ENCODE measurements at places on chromosomes 5 and 9.

DNA sequence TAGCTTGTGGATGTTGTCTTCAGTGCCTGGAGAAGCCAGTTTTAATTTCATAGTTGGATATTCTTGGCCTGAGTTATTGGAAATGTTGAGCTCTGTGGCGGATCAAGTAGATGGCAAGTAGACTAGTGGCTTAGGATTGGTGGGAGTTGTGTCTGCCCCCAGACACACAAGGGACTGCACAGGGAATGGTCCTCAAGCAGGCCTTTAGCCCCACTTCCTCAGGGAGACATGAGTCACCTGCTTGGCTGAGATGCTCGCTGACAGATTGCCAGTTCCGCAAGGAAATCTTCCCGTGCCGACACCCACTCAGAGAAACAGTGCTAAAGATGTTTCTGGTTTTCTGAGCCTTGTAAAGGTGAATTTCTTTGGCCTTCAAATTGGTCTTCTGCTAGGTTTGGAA lies 18.8 kb upstream of the CATSPER3 start:
- no peak for DNase-seq

GRCh38 chr9:78041971-78042370 lies 10.4 kb upstream of the GNAQ start:
- DNase-seq: no peak

DNA sequence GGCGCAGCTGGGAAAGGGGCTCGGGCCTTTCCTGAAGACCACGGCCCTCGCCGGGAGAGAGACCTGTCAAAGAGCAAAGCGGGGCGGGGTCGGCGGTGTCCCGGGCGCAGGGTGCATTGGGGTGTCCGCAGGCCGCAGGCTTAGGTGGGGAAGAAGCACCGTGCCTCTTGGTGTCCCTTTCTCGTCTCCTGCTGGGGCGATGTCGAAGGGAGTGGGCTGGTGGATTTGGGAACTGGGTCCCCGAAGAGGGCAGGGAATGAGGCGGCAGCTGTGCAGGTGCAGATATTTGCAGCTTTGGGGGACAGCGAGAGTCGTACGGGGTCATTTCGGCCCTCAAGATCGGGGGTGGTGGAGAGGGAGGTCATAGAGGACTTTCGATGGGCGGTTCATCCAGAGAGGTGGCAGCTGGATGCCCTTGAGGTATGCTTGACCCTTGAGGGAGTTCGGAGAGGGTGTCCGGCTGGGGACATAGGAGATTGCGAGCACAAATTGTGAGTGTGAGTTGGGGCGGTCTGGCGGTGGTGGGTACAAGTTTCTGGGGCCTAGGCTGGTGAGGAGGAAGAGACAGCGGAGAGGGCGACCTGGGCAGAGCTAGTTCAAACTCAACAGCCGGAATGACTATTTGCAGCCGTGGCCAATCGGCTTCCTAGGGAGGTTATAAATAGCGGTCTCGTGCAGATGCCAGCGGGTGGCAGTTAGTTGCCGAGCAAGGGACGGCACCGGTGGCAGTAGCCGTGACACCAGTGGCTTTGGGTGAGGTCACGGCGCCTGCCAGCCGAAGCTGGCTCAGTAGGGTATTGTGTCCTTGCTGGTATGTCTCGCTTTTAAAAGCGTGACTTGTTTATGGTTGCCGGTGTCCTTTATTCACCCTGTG lies 601 bp downstream of the NNT start:
- DNase-seq: peak; percentile 89

DNA sequence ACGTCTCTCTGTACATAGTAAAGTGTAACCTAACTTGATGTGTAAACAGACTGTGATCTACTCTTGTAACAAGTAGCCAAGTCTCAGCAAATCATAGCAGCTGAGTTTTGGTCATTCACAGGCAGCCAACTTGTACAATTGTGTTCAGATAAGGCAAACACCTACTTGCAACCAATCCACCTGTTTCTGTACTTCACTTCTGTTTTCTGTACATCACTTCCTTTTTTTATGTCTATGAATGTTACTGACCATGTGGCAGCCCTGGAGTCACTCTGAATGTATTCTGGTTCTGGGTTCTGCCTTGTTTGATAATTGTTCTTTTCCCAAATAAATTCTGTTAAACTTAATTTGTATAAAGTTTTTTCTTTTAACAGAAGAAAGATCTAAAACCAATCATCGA lies 26.0 kb downstream of the RLN2 start:
- no peak for DNase-seq

DNA sequence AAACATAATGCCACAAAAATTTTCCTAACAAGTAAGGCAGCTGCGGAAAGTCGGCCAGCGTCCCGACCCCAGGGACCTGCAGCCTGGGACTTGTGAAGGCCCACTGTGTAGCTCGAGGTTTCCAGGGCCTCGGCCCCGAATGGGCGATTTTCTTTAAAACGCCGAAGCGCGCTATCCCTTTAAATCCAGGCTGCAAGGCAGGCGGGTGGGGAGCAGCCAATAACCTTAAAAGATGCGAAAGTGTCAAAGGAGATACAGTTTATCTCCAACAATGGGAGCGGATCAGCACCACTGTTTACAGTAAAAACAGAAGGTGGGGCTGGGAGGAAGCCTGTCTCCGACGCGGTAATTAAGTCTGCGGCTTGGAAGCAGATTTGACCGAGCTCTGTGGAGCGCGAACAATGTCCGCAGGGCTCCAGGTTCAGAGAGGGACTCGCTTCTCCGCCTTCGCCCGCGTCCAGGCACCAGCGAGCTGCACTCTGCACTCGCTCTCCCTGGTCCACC lies 1.7 kb upstream of the ZSWIM6 start:
- peak; percentile 54 for DNase-seq

DNA sequence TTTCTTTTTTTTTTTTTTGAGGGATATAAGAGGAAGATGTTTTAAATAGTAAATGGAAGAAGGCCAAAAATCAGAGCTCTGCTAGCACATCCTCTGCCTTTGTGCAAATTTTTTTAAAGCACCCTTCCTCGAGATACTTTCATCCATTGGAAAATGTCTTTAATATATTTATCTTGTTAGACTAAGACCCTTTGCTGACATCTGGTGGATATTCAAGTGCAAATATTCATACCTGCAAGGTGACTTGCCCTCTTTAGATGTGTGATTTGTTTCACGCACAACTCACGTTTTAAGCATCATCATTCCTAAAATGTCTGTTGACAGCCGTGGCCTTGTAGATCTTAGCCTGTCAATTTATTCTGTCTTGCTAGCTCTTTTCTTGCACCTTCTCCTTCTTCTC lies 258.5 kb downstream of the AGTPBP1 start:
- no peak for DNase-seq

- DNase-seq: no peak
These were observed 210.9 kb downstream of the ESM1 start for GRCh38 chr5:54774281-54775170.

- DNase-seq: peak; percentile 85
These were observed 63.9 kb upstream of the TGFBR1 start for GRCh38 chr9:99040911-99041582.

DNA sequence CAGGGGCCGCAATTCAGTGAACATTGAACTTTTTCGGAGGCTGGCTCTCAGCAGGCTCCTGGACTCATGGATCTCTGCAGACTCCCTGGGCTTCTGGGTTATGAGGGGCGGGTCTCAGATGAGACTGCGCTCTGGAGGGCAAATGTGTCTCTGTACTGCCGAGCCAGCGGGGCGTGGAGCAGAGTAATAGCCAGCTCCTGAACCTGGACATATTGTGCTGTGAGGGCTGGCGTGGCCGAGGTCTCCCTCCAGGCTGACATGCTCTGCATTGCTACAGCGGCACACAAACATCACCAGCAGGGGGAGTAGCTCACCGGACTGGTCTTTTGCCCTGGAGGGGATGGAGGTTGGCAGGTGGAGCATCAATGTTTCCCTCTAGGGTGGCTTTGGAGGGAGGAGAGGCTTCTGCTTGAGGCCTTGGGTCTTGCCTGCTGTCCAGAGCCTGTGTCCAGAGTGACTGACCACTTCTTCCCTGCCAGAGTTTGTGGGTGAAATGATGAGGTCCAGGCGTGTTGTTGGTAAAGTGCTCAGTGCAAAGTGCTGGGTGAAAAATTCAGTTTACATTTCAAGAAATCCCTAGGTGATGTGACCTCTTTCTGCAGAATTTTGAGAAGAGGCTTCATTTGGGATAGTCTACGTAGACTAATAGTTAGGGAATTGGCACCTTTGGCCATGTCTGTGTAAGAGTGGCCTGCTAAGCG lies 10.9 kb upstream of the GADD45G start:
- peak; percentile 71 for DNase-seq

DNA sequence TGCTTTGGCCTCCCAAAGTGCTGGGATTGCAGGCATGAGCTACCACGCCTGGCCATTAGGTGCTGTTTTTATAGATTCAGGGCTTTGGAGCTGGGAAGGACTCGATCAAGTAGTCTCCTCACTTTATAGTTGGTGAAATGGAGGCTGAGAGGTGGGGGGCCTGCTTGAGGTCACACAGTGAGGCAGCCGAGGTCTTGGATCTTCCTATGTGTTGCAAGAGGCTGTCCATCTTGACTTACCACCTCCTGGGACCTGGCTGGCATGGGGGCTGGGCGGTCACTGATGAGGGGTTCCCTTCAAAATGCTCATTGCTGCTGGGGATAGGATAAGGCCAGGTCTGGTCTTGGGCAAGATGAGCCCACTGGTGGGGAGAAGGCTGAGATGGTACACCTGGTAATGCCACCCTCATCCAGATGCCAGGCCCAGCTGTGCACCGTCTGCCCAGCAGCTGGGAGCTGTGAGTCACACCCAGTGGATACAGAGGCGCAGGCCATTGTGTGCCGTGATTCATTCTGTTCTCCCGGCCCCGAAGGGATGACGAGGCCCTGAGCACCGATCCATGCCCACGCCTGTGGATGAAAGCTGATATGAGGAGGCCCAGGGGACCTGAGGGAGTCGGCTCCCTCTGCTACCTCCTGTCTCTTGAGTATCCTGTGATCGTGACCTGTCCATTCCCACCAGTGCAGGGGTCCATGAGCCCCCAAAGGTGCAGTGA lies 10.5 kb upstream of the NDST1 start:
- no peak for DNase-seq

GRCh38 chr5:97666783-97667182 lies 483.7 kb upstream of the RIOK2 start:
- DNase-seq: no peak

DNA sequence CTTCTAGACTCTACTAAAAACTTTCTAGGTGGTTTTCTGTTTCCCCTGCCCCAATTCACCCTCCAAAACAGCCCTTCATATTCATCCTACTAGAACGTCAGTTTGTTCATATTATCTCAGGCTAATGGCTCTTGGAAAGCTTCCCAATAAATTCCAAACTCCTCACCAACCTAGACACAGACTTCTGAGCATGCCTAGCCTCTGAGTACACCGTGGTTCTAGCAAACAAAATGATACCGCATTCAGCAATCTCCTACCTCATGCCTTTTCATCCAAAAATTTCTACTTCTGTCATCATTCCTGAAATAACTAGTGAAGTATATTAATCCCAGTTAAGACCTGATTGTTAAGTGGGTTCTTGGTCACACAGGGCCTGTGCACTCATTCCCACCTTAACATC lies 46.5 kb upstream of the NR5A1 start:
- DNase-seq: no peak

GRCh38 chr9:95742821-95743220 lies 132.7 kb upstream of the ERCC6L2 start:
- no peak for DNase-seq

DNA sequence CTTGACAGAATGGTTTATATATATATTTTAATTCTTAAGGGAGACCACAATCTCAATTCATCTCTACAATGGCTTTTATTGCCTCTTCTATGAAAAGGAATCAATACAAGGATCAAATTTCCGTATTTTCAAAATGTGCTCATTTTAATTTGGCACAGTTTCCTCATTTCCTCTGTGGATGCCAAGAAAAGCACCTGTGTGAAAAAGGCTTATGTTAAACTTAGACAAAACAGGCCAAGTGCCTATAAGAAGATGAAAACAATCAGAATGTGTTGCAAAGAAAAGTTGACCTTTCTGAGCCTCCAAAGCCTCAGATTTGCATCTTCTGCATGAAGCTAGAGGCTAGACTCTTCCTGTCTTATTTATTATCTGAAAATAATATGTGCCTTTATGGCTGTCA lies 173.7 kb upstream of the SLC12A2 start:
- DNase-seq: no peak

GRCh38 chr5:855771-856530 lies 5.2 kb upstream of the ZDHHC11 start:
- DNase-seq: no peak
